ENCODE measurements at places on chromosomes 2 and 18.

DNA sequence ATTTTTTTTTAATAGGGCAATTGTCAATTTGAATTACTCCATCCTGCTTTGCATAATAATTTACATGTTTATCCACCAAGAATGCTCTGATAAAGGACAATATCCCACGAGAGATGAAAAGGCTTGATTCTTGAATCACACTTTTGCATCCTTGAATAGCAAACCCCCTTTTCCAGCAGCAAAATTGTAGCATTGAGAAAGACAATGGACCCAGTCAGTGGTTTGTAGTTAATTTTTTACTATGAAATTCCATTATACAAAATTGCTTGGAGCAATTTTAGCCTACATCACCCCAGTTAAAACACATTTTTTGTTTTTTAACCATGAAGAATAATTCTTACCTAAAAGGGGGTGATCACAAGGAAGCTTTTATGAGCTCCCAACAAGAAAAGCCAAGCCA, 255.1 kb downstream of the RND3 start:
- DNase-seq, result no peak

- no peak for DNase-seq
Measured at GRCh38 chr18:79133724-79134123, 64.5 kb downstream of the ATP9B start.

- no peak for DNase-seq
Measured at GRCh38 chr2:46540496-46541331, 61.3 kb downstream of the TMEM247 start.

- DNase-seq, result no peak
Measured at GRCh38 chr2:123532994-123533393, 492.1 kb upstream of the CNTNAP5 start.

GRCh38 chr2:227308784-227309183, 16.3 kb upstream of the MFF start:
- DNase-seq, result no peak

DNA sequence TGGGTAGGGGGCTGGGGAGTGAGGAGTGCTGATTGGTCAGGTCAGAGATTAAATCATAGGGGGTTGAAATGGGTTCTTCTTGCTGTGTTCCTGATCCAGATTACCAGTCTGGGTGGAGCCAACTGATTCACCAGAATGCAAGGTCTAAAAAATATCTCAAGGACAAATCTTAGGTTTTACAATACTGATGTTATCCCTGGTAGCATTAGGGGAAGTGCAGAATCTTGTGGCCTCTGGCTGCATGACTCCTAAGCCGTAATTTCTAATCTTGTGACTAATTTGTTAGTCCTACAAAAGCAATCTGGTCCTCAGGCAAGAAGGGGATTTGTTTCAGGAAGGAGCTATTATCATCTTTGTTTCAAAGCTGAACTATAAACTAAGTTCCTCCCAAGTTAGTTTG, 289.2 kb upstream of the KYNU start:
- DNase-seq, result no peak

DNA sequence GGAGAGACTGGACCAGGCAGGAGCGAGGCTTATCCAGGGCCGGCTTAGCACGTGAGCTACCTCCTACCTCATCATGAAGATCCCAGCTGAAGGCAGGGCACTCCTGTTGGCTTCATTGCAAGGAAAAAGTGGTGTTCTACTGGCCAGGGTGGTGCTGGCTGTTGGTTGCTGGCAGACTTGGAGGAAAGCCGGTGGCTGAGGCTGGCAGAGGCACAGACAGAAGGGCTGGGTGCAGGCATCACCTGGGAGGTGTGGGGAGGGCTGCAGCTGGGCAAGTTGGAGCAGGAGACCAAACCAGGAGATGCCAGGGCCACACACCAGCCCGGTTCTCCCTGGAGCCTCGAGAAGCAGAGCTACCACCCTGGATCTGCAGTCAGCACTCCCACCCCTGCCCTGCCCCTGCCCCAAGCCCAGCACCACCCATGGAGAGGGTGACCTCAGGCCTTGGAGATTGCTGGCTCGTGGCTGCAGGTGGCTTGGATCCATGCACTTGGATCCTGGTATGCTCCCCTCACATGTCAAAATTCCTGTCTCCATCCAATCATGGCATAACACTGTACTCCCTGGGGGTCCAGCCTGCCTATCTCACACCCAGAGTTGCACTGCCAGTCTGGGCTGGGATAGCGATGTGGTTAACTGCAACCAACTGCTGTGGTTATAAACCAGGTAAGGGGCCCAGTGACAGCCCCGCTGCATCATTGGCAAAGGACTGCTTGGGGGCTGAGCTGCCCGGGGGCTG, 49.7 kb downstream of the GLI2 start:
- DNase-seq, result no peak

- DNase-seq, result no peak
Measured at GRCh38 chr2:19785447-19785846, 116.3 kb downstream of the TTC32 start.

GRCh38 chr2:211879323-211879722, 659.3 kb downstream of the ERBB4 start:
- DNase-seq, result no peak

DNA sequence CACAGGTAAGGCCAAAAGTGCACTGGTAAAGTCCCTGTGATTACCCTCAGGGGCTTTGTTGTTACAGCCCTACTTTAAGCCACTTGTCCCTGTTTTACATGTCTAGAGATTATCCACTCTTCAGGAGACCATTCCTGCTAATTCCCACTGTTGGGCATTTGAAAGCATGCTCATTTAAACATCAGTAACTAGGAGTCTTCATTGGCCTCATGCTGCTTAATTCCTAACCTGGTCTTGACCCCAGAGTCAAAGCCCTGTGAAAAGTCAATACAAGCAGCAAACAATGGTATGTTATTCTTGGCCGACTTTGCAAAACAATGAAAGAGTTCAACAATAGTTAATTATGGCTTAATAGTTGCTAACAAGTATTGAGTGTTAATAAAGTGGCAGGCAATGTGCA, 23.2 kb downstream of the AFF3 start:
- DNase-seq, result no peak

GRCh38 chr2:42938671-42939370, 146.4 kb upstream of the HAAO start:
- DNase-seq, result no peak

GRCh38 chr2:174233771-174234275, 14.5 kb downstream of the OLA1 start:
- no peak for DNase-seq

- no peak for DNase-seq
Measured at GRCh38 chr18:23228102-23229061, 93.1 kb downstream of the CABLES1 start.

- no peak for DNase-seq
Measured at GRCh38 chr2:99399063-99399462, 61.9 kb downstream of the EIF5B start.

DNA sequence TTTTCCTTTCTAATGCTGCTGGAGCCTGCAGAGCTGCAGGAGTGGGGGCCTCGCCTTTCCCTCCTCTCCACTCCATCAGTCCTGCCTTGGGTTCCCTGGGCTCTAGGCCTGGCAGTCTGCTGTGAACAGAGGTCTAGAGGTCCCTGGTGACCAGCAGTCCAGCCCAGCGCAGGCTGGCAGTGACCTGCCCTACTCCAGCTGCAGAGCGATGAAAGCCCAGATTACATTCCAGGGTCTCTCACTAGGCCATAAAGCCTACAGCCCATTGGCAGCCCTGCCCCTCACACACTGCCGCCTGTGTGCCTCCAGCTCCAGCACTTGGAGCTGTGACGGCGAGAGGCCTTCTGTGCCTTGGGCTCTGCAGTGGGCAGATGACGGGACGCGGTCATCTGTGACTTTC, 14.8 kb upstream of the MAL start:
- no peak for DNase-seq

DNA sequence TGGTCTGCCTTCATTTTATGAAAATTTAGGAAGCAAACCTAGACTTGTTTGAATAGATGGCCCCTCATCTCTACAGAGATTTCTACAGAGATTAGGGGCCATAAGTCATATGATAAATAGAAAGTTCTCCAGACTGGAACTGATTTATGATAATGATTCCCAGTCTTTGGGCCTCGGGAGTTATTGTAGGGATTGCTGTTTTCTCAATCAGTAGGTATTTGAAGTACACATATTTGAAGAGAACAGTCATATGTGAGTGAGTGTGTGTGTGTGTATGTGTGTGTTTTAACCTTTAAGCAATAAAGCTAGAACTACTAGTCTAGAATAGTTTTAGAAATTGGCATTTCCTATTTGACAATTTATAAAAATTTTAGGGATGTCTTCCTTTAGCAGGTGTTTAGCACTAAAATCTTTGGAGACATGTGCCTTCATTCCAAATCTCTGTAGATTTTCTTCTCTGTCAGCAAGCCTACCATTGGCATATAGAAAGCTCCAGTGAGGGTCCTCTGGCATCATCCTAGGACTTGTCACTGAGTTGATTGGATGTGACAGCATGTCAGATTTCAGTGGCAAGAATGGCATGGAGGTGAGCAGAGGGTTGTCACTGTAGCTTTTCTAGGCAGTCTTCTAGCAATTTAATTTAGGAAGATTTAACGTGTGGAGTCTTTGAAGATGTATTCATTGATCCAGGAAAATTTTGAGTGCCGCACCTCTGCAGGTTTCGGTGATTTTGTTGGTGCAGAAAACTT, 71.2 kb downstream of the MYO1B start:
- DNase-seq, result no peak

- no peak for DNase-seq
Measured at GRCh38 chr18:21242141-21242779, at the start of gene GREB1L. Gene GREB1L, plus strand, starts transcription at chr18:21242232. Its CDS starts 141,287 bp downstream, at chr18:21383519.

- no peak for DNase-seq
Measured at GRCh38 chr2:168896783-168897182, 4.3 kb upstream of the G6PC2 start.
